ENCODE measurements at places on chromosomes 7 and 10.

GRCh38 chr7:69403169-69403568, 195.1 kb upstream of the AUTS2 start:
- no peak for DNase-seq

- DNase-seq = no peak
Measured at GRCh38 chr10:72622271-72622670, 3.6 kb downstream of the MICU1 start.

DNA sequence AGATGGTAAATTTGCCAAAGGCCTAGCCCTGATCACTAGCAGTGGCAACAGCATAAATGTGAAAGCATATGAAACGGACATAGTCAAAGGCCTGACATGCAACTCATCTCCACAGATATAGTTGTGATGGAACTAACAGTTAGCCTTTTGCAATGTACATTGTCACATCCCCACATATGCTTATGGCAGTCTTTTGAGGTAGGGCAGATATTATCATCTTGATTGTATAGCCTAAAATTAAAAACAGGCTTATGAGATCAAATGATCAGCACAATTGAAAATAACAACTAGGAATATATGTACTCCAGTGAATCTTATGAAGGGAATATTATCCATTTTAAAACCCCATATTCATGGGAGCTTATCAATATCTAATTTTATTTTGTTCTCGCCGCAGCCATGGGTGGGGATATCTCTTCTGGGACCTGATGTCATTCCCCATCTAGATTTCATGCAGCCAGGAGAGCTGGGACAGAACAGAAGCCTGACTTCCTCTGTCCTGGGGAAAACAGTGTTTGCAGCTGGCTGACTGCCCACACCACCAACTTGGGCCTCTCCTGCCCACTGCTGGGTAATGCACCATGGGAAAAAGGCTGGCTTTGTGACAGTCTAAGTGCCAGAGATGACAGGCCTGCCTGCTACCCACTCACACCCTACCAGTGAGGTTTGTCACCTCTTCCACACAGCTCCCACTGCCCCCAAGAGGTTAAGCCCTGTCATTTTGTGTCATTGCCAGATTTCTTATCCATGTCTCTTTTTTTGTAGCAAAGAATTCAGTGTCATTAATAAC, 180.2 kb upstream of the FZD1 start:
- DNase-seq = no peak

DNA sequence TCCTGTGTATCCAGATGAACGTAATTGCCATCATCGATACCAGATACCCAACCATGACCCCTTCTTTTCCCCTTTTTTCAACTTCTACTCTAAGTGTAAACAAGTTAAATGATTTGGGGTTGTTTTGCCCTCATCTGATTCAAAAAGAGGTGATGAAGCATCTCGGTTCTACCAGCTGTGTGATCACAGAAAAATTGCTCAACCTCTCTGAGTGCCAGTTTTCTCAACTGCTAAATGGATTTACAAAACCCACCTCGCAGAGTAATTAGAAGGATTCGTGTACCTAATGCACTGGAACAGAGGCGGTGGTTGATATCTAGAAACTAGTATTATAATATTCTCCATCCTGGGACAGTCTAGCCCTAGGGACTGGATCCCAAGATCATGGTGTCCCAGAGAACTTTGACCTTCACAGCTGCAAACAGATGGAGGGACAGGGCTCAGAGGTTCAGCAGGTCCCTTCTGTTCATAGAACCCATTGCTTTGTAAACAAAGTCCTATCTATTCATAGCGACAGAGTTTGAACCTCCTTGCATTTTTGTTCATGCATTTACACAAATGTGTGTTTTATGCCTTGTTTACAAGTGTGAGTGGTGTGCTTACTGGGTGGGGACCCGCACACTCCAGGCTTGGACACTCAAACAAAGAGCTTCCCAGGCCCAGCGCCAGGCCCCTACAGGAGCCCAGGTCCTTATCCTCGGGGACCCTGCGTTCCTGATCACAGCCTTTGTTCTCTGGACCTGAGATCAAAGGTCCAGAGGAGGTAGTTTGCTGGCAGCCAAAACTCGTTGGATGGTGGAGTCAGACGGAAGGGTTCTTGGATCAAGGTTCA, 46.4 kb downstream of the CALML3 start:
- DNase-seq = no peak

DNA sequence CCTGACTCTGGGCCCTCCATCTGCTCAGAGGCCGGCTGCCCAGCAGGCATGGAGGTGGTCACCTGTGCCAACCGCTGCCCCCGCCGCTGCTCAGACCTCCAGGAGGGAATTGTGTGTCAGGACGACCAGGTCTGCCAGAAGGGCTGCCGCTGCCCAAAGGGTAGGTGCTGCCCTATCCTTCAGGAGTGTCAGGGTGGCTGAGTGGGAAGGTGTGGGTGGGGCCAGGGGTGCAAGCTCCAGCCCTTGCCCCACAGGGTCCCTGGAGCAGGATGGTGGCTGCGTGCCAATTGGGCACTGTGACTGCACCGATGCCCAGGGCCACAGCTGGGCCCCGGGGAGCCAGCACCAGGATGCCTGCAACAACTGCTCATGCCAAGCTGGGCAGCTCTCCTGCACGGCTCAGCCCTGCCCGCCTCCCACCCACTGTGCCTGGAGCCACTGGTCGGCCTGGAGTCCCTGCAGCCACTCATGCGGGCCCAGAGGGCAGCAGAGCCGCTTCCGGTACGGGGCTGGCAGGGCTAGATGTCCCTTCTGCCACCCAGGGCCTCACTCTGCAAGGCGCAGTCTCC, 17.5 kb upstream of the ZNF862 start:
- DNase-seq = no peak

DNA sequence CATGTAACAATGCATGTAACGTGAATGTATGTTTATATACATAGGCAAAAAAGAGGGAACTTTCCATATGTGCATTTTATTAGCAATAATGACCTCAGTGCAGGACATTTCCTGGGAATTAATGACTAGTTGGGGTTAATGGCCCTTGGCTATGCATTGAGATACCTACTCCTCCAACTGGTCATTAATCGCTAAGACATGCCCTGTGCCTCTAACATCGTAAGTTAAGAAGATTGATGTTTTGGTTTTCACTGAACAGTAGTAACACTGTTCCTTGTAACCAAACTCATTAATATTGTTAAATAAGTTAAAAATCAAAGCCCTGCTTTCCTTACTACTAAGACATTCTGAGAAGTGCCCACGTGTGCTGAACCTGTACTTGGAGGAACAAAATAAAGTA, 61.7 kb downstream of the SEMA3D start:
- no peak for DNase-seq

GRCh38 chr7:96285579-96285978, 36.3 kb downstream of the SLC25A13 start:
- DNase-seq = no peak

DNA sequence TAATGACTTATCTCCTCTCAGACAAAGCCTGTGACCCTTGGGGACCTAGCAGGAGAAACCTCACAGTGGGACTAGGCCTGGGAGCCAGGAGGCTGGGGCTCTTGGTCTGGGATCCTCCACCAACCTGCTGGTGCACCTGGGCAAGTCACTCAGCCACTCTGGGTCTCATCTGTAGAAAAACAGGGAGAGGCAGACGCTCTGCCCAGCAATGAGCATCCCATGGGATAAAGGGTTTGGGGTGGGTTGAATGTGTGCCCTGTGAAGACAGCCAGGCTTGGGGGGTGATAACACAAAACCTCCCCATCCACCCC, 81.6 kb downstream of the ZMIZ1 start:
- DNase-seq = no peak

DNA sequence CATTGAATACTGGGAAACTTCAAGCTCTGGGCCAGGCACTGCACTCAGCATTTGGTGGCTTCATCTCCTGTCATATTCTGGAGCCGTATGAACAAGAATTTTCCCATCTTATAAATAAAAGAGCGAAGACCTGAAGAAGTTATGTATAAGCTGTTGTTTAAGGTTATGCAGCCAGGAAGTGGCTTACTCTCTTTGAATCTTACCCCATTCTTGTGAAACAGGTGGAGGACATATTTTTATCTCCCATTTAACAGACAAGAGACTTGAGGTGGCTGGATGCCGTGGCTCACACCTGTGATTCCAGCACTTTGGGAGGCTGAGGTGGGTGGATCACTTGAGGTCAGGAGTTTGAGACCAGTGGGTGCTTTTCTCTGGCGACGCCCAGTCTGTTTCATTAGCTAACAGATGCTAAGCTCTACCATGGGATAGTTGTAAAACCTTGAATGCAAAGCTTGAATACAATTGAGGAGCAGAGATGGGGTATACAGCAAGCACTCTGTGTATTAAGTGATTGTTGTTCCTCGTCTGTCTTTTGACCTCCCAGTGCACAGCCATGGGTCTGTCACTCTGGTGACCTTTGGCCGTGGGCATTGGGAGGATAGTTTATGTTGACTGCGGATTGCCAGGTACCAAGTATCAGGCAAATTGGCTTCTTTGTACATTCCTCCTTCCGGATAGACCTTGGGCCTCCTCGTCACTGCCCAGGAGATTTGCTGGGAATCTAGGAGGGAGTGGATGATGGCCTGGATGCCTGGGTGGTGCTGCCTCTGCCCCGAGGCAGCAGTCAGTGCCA, 85.8 kb downstream of the GRK5 start:
- no peak for DNase-seq

Measured in activated CD8-positive, alpha-beta memory T cell treated with anti-CD3 and anti-CD28 coated beads for 1 hour (primary cell).